ENCODE measurements at places on chromosomes 12 and 14.

DNA sequence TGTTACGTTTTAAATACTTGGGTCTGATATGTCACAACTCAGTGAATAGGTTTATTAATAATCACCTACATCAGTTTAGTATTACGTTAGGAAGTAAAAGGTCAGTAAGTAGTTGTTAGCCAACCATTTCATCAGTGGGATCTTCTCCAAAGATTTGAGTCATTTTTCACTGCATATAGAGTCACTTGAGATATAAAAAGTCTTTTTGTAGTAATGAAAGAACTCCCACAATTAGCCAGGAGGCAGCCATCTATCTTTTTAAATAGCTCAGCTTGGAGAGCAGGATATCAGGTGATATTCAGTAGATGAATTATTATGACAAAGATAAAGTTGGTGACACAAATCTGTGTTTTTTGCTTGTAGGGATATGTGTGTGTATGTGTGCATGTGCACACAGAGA, 309.3 kb downstream of the PDZRN4 start:
- no peak for DNase-seq

DNA sequence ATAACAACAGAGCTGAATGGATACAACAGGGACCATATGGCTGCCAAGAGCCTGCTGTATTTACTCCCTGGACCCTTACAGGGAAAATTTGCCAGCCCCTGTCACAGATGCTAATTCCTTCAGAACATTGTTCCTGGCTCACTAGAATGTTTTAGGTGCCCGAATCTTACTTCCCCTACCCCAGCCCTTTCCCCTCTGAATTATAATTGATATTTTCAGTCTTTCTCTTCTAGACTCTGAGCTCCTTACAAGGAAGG, 235.3 kb downstream of the KSR2 start:
- DNase-seq, result no peak

- DNase-seq, result no peak
These were observed 154.0 kb downstream of the PAH start for GRCh38 chr12:102763061-102763460.

DNA sequence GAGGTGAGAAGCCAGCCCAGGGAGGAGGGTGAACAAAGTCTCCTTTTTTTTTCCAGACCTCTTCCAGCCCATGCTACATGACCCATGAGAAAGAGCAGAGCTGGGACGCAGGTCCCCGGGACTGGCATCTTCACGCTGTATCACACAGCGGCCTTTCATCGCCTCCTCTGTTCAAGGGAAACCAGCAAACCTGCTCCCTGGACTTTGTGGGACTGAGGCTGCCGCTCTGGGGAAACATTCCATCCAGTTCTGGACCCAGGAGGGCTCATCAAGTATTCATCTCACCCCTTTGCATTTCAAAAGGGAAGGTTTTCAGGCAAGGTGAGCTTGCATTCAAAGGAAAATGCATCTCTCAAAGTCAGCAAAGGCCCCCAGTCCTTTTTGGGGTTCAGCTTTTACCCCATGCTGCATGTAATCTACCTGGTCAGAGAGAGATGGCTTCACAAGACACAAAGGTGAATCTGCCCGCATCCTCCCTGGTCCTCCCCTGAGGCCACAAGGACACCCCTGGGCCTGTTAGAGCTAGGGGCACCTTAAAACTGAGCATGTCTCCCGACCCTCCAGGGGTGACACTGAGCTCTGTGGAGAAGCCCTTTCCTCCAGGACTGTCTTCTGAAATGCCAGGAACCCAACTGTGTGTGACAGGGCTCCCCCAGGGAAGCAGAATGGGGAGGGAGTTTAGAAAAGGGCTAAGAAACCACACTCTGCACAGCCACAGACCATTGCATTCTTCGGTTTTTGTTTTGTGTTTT, 21.2 kb upstream of the MEG3 start:
- no peak for DNase-seq

GRCh38 chr12:26808766-26809476, 24.1 kb downstream of the ITPR2 start:
- no peak for DNase-seq

DNA sequence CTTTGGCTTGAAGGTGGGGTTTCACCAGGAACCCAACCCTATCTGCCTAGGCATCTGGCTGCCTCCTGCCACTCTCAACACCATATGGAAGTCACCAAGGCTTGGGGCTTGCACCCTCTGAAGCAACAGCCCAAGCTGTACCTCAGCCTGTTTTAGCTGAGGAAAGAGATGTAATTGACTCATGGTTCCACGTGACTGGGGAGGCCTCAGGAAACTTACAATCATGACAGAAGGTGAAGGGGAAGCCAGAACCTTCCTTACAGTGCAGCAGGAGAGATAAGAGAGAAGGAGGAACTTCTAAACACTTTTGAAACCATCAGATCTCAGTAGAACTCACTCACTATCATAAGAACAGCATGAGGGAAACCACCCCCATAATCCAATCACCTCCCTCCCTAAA, 26.9 kb downstream of the GLIPR1L1 start:
- no peak for DNase-seq

DNA sequence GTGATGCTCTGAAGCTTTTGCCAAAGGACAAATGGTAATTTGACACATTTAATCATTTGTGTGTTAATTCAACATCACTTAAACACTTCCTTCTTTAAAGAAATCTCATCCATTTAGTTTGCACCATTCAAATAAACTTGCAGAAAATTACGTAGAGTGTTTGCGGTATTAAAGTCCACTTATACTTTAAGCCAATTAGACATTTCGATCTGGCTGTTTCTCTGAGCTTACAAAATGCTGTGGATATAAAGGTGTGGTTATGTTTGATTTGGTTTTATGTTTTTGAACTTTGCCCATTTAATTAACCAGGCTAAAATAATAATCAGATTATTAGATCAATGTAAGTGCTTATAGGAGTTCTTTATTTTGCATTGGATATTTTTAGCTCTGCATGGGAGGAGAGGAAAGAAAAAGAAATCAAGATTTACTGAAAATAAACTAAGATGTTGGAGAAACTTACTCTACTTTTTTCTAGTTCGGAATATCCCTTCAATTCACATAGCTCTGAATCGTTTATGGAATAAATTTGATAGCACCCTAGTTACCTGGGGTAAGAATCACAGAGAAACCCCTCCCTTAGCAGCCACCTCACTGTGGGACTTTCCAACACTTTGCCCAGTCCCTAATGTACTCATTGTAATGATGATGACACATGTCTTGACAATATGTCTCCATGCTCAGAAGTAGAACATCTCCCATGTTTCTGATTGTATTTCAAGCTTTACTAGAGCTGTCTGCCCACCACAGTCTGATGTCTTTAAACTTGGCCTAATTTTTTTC, 268.0 kb downstream of the BTG1 start:
- DNase-seq, result no peak

DNA sequence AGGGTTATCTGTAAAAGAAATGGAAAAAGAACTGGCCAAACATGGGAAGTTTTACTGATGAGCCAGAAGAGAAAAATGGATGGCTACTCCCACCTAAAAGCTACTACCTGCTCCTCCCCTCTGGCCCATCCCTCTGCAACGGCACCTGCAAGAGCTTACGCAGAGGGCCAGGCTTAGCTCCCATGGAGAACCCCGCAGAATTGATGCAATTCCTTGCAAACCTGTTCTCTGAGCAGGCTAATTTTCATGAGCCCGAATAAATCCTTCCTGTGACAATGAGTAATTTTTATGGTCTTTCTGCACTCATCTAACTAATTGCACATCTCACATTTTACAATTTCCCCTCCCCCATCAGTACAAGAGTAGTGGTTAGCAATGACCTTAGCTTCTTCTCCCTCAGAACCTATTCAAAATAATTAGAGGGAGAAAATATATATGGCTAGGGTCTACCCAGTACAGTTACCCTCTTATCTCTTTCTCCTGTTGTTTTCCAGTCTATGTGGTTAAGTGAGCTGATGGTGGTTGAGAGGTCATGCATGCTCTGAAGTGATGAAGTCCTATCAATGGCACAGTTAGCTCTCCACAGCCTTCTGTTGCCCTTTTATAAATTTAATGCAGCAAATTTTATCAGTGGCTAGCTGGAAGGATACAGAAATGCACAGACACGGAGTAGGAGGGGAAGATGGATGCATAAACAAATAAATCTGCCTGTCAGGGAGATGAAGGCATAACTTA, 67.7 kb upstream of the NTF3 start:
- no peak for DNase-seq

GRCh38 chr12:84694116-84694515, 218.5 kb downstream of the SLC6A15 start:
- DNase-seq, result peak; percentile 11

GRCh38 chr12:116631619-116632018, 72.4 kb downstream of the MAP1LC3B2 start:
- no peak for DNase-seq

DNA sequence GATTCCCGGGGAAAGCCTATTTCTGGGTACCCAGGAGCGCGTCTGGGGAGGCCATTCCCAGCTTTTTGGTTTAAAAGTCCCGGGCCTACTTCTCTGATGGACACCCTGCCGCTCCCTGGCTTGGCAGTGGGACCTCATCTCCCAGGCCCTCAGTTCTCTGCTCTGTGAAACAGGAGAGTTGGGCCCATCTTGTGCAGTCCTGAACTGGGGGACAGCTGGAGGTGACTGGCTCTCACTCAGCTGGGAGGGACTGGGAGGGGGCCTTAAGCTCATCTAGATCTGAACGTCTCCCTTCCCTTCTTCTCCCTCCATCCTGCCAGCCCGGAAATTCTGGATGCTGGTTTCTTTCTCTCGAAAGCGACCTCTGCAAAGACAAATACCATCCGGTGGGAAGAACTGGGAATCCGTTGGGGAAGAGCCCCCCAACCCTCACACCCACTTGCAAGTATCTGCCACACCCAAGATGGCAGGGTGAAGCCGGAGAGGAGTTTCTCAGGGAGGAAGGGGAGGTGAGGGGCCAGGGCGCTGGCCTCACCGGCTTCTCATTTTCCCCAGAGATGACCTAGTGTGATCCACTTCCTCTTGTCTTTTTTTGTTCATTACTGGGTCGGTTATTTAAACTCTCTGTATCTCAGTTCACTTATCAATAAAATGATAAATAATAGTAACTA, 1.4 kb downstream of the RIN3 start:
- DNase-seq, result no peak

- DNase-seq, result no peak
These were observed 13.6 kb downstream of the IFT81 start for GRCh38 chr12:110137786-110138185.

Measured in EH (cell line).